ENCODE measurements at places on chromosomes 12 and 14. TPM values are rescaled to one million over a fixed set of nuclear protein-coding genes. Genes with fewer than 3 reads are reported as not detected.

- no peaks in the 10 kb centered on the region for H3K4me1 ChIP-seq
- DNase-seq, result no peak
- H3K4me3 ChIP-seq, result no peak overlapping the region
- no peak overlapping the region for H3K27ac ChIP-seq
Observed at GRCh38 chr14:44149597-44149996, 357.5 kb downstream of the FSCB start.

DNA sequence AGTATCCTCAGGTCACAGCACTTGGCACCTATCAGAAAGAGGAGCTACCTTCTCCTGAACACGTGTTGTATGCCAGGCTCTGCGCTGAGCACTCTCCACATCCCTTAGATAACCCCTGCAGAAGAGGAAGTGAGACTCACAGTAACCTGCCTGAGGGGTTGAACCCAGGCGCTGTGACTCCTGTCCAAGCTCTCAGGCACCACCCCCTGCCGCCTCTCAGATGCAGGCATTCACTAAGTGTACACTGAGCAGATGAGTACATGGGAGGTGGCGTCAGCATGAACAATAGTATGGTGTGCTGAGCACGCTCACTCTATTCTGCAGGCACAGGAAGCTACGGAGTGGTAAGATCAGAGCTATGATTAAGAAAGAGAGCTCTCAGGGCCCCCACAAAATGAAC lies 21.0 kb upstream of the RIC8B start:
- no peak for DNase-seq
- H3K4me3 ChIP-seq, result no peak overlapping the region
- peaks cover 8% of the 10 kb centered on the region for H3K4me1 ChIP-seq

DNA sequence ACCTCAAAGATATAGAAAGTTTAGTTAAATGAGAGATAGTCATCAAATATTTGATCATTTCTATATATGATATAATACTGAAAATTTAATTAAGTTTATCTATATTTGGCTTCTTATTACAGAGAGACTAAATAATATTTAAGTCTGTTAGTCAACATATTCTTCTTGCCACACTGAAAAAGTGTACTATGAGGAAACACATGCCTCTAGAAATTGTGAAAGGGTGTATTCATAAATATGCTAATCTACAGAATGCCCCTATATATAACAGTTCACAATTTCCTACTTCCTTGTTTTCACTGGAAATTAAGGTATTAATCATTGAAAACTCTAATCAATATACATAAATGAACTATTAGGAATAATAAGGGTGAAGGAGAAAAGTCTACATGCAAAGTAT lies 31.4 kb upstream of the ETV6 start:
- H3K36me3 ChIP-seq, result no peaks in the 10 kb centered on the region
- no peaks in the 10 kb centered on the region for H3K4me1 ChIP-seq

GRCh38 chr12:117119592-117120198 lies 20.5 kb upstream of the TESC start:
- H3K4me3 ChIP-seq, result no peak overlapping the region
- H3K27me3 ChIP-seq, result no peaks in the 10 kb centered on the region
- peak; percentile 71 for DNase-seq
- H3K27ac ChIP-seq, result no peak overlapping the region
- no peaks in the 10 kb centered on the region for H3K36me3 ChIP-seq

DNA sequence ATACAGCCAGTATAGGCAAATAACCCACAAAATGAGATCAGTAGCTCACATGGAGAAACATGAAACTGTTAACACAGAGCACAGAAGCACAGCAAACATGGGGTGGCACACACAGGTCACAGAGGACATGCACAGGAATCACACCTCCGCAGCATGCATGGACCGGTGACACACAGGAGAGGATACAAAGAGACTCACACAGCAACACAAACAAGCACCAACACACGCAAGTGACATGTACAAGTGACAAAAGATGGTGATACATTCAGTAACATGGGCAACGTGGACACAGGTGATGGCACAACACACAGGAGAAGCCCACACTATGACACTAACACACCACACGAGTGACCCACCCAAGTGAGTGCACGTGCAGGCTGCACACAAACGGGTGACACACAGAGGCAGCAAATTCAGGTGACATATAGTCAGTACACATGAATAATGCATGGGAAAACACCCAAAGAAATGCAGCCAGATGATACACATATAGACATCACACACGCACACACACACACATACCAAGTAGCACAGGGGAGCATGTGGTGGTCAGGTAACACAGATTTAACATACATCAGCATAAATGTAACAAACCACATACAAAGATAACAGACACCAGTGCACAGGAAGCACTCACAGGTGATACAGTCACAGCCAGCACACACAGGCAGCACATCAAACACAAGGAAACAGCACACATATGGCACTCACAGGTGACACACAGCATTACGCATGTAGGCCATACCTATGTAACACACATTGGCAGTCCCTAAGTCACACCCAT lies 216.0 kb upstream of the SFSWAP start:
- H3K27me3 ChIP-seq, result no peaks in the 10 kb centered on the region
- H3K4me3 ChIP-seq, result no peak overlapping the region
- no peak for DNase-seq
- no peak overlapping the region for H3K27ac ChIP-seq
- H3K36me3 ChIP-seq, result no peaks in the 10 kb centered on the region
- H3K4me1 ChIP-seq, result no peaks in the 10 kb centered on the region

GRCh38 chr12:104187446-104188155 lies 28.0 kb upstream of the TXNRD1 start:
- H3K36me3 ChIP-seq, result no peaks in the 10 kb centered on the region
- no peaks in the 10 kb centered on the region for H3K27me3 ChIP-seq
- H3K4me1 ChIP-seq, result peaks cover under 1% of the 10 kb centered on the region
- no peak for DNase-seq
- no peak overlapping the region for H3K4me3 ChIP-seq
- H3K27ac ChIP-seq, result no peak overlapping the region

DNA sequence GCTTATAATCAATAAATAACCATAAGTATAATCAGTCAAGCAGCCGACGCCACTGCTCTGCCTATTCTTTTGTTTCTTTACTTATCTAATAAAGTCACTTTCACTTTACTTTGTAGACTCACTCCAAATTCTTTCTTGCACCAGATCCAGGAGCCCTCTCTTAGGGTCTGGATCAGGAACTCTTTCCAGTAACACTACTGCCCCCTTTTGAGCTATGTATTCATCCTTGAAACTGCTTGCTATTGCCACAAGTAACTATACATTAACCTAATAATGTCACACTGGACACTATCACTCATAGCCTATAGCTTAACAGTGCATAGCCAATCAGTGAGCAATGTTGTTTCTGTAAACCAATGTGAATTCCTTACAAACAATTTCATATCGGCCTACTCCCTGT lies 2.8 kb upstream of the NID2 start:
- H3K27me3 ChIP-seq, result peaks cover 15% of the 10 kb centered on the region
- DNase-seq, result no peak
- no peaks in the 10 kb centered on the region for H3K36me3 ChIP-seq
- no peak overlapping the region for H3K4me3 ChIP-seq
- no peak overlapping the region for H3K27ac ChIP-seq

DNA sequence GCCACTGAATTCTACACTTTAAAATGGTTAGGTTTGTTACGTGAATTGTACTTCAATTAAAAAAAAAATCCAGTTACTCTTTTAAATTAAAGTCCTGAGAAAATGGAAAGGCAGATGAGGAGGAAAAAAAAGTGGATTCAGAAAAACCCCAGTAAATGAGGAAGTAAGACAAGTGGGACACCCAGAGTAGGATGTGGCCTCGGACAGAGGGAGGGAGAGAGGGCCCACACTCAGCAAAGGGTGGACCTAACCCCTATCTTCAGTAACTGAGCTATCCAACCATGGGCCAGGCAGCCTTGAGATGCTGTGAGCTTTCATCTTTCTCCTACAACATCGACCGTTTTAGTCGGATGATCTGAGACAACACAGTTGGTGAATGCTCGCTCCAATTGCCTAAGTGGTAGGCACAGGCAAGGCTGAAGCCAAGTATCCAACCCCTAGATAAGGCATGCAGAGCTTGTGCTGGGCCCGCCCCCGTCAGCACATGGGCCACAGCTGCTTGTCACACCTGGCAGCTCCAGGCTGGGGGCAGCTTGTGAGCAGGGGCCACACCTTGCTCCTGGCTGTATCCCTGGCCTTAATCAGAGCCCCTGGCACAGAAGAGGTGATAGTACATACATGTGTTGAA lies 142.1 kb downstream of the TTC7B start:
- peak; percentile 66 for DNase-seq
- no peak overlapping the region for H3K4me3 ChIP-seq
- H3K27ac ChIP-seq, result peak overlapping the region; percentile 93
- no peaks in the 10 kb centered on the region for H3K27me3 ChIP-seq
- peaks cover 78% of the 10 kb centered on the region for H3K4me1 ChIP-seq
- no peaks in the 10 kb centered on the region for H3K36me3 ChIP-seq

GRCh38 chr14:35159742-35160409 lies 37.5 kb downstream of the PRORP start:
- H3K27ac ChIP-seq, result no peak overlapping the region
- H3K4me1 ChIP-seq, result peaks cover 6% of the 10 kb centered on the region
- H3K36me3 ChIP-seq, result peaks cover 2% of the 10 kb centered on the region
- no peaks in the 10 kb centered on the region for H3K27me3 ChIP-seq
- no peak for DNase-seq
- H3K4me3 ChIP-seq, result no peak overlapping the region

- no peaks in the 10 kb centered on the region for H3K27me3 ChIP-seq
- H3K4me1 ChIP-seq, result no peaks in the 10 kb centered on the region
- no peaks in the 10 kb centered on the region for H3K36me3 ChIP-seq
- H3K27ac ChIP-seq, result no peak overlapping the region
Observed at GRCh38 chr12:82968631-82969367, 282.1 kb downstream of the TMTC2 start.

DNA sequence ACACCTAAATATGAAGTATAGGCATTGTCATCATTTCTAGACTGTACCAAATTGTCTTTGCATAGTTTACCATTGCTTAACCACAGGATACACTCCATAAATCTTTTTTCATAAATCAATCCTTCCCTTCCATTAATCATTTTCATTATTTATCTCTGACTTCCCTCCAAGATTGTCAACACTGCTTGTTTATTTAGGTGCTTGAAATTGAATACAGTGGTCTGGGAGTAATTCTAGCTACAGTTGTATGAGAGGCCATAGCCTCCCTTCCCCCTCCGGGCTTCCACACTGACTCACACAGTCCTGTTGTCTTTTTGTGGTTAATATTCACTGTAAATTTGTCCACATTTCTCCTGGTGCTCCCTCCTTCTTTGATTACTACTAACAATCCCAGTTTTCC lies 114.2 kb upstream of the ARID2 start:
- DNase-seq, result no peak
- no peaks in the 10 kb centered on the region for H3K36me3 ChIP-seq
- no peaks in the 10 kb centered on the region for H3K27me3 ChIP-seq
- H3K27ac ChIP-seq, result peak overlapping the region; percentile 5

- H3K4me1 ChIP-seq, result no peaks in the 10 kb centered on the region
- H3K27me3 ChIP-seq, result no peaks in the 10 kb centered on the region
- no peak for DNase-seq
- H3K27ac ChIP-seq, result no peak overlapping the region
- H3K36me3 ChIP-seq, result no peaks in the 10 kb centered on the region
Observed at GRCh38 chr12:13007496-13008233, 7.6 kb upstream of the HEBP1 start.

GRCh38 chr14:74389980-74390379 lies 36.0 kb downstream of the SYNDIG1L start:
- DNase-seq, result no peak
- H3K27ac ChIP-seq, result no peak overlapping the region
- H3K4me3 ChIP-seq, result no peak overlapping the region
- peaks cover 3% of the 10 kb centered on the region for H3K27me3 ChIP-seq

DNA sequence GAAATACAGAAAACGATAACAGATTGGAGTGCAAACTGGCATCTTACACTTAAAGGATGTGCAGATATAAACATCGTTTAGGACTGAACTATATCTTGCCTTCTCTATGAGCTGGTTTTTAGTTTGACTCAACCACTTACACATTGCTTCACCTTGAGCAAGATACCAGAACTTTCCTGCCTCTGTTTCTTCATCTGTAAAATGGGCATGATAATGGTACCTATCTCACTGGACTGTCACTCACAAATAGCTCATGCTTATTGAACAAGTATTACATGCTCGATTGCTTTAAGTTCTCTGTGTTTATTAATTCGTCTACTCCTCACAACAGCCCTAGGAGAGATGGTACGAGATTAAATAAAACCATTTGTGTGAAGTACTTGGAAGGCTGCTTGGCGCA lies 7.7 kb downstream of the FZD10 start:
- peaks cover 4% of the 10 kb centered on the region for H3K27me3 ChIP-seq
- DNase-seq, result no peak
- H3K4me3 ChIP-seq, result no peak overlapping the region
- no peaks in the 10 kb centered on the region for H3K4me1 ChIP-seq
- no peak overlapping the region for H3K27ac ChIP-seq

GRCh38 chr12:43540470-43540869 lies 11.5 kb downstream of the ADAMTS20 start:
- no peaks in the 10 kb centered on the region for H3K4me1 ChIP-seq

GRCh38 chr12:38120438-38120837 lies 196.1 kb upstream of the ALG10B start:
- H3K27ac ChIP-seq, result no peak overlapping the region
- no peak for DNase-seq
- H3K27me3 ChIP-seq, result no peaks in the 10 kb centered on the region
- no peaks in the 10 kb centered on the region for H3K36me3 ChIP-seq
- H3K4me3 ChIP-seq, result no peak overlapping the region

GRCh38 chr12:91964501-91964900 lies 181.1 kb downstream of the BTG1 start:
- H3K4me3 ChIP-seq, result no peak overlapping the region
- no peaks in the 10 kb centered on the region for H3K27me3 ChIP-seq
- H3K4me1 ChIP-seq, result no peaks in the 10 kb centered on the region
- no peak for DNase-seq

GRCh38 chr12:40117818-40118217 lies 11.9 kb upstream of the SLC2A13 start:
- no peak overlapping the region for H3K27ac ChIP-seq
- DNase-seq, result no peak
- no peaks in the 10 kb centered on the region for H3K4me1 ChIP-seq
- H3K27me3 ChIP-seq, result no peaks in the 10 kb centered on the region
- H3K36me3 ChIP-seq, result no peaks in the 10 kb centered on the region
- no peak overlapping the region for H3K4me3 ChIP-seq

- no peak overlapping the region for H3K4me3 ChIP-seq
- H3K27me3 ChIP-seq, result no peaks in the 10 kb centered on the region
- no peaks in the 10 kb centered on the region for H3K4me1 ChIP-seq
Observed at GRCh38 chr14:37668646-37669045, 73.2 kb downstream of the TTC6 start.

The CPNE6 gene
- total RNA-seq, result not detected

The SLC10A1 gene
- not detected for total RNA-seq

The MIP gene
- not detected for total RNA-seq

The SLC17A8 gene
- not detected for total RNA-seq

The OLR1 gene
- 0.56 TPM for total RNA-seq

The EID3 gene
- total RNA-seq, result 1.3 TPM

The MYRFL gene
- total RNA-seq, result not detected

The IFT81 gene
- 4.1 TPM for total RNA-seq

The MGST1 gene
- total RNA-seq, result 12.2 TPM

The CLEC4C gene
- total RNA-seq, result not detected

The SMIM41 gene
- total RNA-seq, result not detected

The LPAR5 gene
- total RNA-seq, result 0.30 TPM

The CKB gene
- 21.1 TPM for total RNA-seq

The PLBD1 gene
- total RNA-seq, result 10.6 TPM

The GZMB gene
- 1.0 TPM for total RNA-seq

The TNS2 gene
- 85.9 TPM for total RNA-seq

The ACVRL1 gene
- 25.4 TPM for total RNA-seq

The CFAP54 gene
- total RNA-seq, result 0.14 TPM

All from psoas muscle (tissue), 8 donors.